Dorsolateral prefrontal cortex (tissue), 122 donors: ENCODE measurements at places on chromosomes 5 and 9.

DNA sequence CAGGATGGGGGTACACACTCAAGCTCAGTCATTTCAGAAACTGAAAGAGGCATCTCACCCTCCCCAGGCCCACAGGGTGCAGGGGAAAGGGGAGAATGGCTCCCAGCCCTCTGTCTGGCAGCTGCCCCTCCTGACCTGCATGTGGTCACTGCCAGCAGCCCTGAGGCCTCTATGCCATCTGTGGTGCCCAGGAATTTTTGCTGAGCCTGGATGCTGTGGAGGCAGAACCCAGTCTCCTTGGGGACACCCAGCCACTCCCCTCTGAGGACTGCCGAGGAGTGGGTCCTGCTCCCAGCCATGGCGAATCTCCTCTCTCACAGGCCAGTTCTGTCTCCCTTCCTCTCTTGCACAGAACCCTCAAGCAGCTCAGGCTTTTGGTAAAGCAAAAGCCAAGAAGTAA lies 104.0 kb upstream of the ALDH1B1 start:
- DNase-seq, result no peak

DNA sequence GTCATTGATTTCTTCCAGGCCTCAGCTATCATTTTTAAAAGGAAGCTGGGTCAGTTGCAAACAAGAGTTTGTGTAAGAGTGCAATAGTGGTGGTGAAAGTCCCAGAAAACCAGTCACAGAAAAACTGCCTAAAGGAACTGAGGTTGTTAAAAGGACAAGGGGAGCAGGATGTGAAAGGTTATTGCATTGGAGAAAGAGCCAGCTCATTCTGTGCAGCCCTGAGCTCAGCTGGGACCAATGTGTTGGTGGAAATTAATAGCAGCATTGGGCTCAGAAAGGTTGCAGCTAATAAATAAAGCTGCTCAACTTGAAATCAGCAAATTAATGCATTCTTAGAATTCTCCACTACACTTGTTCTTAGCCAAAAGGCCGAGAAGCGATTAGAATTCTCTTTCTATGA lies 34.9 kb downstream of the NREP start:
- no peak for DNase-seq

GRCh38 chr5:174204535-174205313 lies 159.2 kb downstream of the NSG2 start:
- DNase-seq, result no peak

- DNase-seq, result no peak
Measured at GRCh38 chr5:172102913-172103626, 85.0 kb downstream of the STK10 start.

GRCh38 chr9:21559402-21560280 lies 77.5 kb upstream of the IFNE start:
- peak; percentile 10 for DNase-seq

- no peak for DNase-seq
Measured at GRCh38 chr5:38639377-38640358, 83.2 kb upstream of the LIFR start.

DNA sequence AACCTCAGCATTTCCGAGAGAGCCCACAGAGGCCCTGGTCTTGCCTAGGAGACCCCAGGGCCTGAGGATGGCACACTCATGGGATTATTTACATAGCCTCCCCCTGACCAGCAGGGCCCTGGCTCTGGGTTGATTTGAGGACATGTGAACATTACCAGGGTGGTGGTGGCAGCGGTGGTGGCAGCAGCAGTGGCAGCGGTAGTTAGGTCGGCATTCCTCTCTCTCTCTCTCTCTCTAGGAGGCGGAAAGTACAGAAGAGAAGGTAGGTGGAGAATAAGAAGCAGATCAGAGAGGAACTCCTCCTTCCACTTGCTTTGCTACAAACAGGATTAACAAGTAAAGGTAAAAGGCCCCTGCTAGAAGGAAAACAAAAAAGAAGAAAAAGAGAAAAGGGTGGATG lies 39.3 kb downstream of the B4GALT1 start:
- DNase-seq, result no peak

- no peak for DNase-seq
Measured at GRCh38 chr5:149278451-149279210, 7.0 kb downstream of the AFAP1L1 start.

- peak; percentile 14 for DNase-seq
Measured at GRCh38 chr5:125348936-125349831, 602.7 kb upstream of the ZNF608 start.

DNA sequence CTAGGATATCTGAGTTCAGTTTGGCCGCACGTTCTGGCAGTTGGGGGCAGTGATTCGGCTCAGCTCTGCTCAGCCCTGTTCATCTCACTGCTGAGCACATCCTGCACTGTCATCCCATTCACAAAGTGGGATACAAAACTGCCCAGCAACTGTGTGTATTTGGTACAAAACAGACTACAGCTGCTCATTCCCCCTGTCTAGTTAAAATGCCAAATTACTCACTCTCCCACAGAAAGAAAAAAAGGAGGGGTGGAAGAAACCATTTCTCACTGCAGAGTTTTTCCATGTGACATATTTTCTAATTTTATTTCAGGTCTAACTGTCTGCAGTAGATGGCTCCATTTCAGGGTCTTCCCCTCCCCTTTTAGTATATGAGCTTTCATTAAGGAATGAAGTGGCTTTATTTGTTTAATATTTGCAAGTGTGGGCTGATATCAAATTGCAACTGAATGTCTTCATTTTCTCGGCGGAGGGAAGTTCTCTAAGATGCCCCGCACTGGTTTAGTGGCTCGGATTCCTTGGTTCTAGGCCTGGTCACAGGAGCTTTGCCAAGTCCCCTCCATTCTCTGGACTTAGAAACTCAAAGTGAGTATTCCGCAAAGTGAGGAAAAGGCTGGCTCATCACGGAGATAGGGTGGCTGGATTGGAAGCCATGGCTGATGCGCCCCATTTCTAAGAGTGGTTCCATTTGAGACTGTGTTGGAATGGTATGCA lies 14.7 kb downstream of the COL15A1 start:
- no peak for DNase-seq

- no peak for DNase-seq
Measured at GRCh38 chr5:179110528-179110927, 50.4 kb downstream of the ZNF354C start.

GRCh38 chr5:149313151-149313841 lies 32.0 kb upstream of the GRPEL2 start:
- no peak for DNase-seq
